ENCODE measurements at places on chromosomes 11 and 22.

DNA sequence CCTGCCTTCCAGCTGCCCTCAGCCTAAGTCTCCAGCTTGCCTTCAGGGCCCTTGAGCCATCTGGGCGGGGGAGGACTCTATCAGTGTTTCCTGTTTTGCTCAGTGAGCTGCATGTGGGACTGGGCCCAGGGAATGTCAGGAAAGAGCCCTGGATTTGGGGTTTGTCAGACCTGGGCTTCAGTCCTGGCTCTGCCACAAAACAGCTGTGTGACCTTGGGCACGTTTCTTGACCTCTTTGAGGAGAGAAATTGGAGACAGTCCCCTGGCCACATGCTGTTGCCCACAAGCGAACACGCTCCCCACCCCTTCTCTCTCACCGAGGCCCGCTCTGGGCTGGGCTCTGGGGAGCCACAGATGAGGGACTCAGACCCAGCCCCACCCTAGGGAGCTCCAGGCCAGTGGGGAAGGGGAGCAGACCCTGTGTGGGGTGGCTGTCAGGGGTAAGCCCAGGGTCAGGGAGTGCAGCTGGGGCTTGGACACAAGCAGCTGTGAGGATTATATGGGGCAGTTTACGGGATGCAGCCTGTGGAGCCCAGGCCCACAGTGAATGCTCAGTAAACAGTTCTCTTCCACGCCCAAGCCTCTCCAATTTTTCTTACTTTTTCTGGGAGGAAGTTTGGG is 12.3 kb downstream of the MYO7A start:
- DNase-seq = no peak

DNA sequence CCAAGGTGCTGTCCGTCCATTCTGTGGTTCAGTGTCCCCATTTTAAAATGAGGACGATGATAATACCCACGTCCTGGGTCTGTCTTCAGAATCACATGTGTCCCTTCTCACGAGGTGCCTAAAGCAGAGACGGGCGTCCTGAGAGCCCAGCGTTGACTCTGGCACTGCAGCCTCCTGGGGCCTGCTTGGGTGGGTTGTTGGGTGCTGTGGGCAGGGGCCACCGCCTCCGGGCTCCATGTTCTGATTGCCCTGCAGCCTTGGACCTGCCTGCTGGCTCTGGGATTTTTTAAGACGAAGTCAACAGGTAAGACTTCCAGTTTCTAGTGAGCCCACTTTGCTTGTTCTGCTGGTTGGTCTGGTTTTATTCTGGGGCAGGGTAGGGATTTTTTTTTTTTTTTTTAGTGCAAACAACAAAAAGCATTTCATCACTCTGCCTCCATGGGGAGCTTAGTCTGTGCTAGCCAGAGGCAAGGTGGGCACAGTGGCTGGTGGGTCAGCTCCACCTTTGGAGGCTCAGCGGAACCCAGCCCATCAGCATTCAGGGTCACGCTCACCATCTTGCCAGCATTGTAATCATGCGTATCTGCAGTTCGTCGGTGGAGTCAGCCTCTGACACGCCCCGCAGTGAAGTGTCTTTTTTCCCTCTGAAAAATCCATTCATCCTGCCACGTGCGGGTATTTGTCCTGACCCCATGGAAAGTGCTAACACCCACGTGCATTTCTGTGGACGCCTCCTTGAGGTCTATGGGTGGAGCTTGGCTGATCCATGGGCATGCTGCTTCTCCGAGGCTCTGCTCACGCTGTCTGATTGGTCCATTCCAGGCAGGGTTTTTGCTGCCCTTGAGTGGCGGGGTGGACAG is 28.3 kb downstream of the NADSYN1 start:
- no peak for DNase-seq

DNA sequence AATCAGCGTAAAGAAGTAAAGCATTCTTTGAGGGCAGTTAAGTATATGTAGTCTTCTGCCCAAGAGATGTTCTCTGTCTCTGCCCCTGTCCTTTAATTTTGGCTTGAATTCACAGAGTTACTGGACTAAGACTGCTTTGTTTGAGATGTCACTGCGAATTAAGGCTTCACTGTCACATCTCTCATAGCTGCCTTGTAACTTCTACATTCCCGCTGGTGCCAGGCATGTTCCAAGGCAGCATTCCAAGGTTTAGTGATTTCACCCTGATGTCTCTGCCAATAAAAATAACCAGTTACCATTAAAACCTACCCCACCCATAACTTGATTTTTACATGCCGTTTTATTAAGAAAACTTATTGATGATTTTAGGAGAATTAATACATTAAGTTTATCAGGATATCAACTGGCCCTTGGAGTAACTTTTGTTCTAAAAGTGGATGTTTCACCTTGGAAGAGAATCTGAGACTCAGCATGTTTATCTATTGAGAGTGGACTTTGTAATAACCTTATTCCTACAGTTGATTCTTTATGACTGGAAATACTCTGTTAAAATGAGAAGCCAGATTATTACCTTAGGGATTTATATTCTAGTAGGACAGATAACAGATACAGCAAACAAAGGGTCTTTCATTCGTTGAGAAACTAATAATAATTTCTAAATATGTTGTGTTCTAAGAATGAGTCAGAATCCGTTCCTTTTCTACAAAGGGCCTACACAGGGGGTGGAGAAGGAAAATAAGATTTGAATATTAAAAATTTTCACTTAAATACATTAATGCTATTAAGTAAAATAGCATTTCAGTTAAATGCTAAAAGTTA is 110.2 kb downstream of the UVRAG start:
- no peak for DNase-seq

DNA sequence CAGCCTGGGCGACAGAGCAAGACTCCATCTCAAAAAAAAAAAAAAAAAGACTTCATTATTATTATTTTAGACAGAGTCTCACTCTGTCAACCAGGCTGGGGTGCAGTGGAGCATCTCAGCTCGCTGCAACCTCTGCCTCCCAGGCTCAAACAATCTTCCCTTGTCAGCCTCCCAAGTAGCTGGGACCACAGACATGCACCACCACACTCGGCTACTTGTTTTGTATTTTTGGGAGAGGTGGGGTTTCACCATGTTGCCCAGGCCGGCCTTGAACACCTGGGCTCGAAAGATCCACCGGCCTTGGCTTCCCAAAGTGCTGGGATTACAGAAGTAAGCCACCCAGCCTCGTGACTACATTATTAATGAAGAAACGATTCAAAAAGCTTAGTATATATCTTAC is 5.3 kb upstream of the TYMP start:
- no peak for DNase-seq

GRCh38 chr11:65787649-65788622 is 1.1 kb downstream of the OVOL1 start:
- DNase-seq = no peak

GRCh38 chr11:105790840-105791239 is 181.0 kb downstream of the GRIA4 start:
- DNase-seq = no peak

DNA sequence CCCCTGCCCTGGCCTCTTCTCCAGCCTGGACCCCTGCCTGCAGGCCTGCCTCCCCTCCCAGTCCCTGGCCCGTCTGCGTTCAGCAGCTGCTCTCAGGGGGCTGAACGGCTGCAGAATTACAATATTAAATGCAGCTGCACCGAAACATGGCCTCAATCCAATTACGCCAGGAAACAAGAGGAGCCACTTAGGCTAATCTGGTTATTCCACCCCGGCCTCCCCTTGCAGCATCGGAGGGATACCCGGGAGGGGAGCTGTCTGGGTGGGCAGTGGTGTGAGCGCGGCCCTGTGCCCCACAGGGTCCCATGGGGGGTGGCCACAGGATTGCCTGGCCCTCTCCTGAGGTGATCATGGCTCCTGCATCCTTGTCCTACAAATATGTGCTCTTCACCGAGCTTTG is 42.6 kb downstream of the FLRT1 start:
- no peak for DNase-seq

- DNase-seq = peak; percentile 26
Measured at GRCh38 chr11:18633256-18634139, 644 bp downstream of the SPTY2D1 start.

GRCh38 chr11:66100272-66101065 is 30.4 kb downstream of the PACS1 start:
- DNase-seq = peak; percentile 73

GRCh38 chr22:28143961-28144745 is 225.1 kb upstream of the PITPNB start:
- no peak for DNase-seq

- no peak for DNase-seq
Measured at GRCh38 chr11:132873841-132874240, 658.5 kb downstream of the OPCML start.
